CD4-positive, alpha-beta T cell treated with Interferon gamma for 1 hour (primary cell): ENCODE measurements at places on chromosomes 6 and 20.

DNA sequence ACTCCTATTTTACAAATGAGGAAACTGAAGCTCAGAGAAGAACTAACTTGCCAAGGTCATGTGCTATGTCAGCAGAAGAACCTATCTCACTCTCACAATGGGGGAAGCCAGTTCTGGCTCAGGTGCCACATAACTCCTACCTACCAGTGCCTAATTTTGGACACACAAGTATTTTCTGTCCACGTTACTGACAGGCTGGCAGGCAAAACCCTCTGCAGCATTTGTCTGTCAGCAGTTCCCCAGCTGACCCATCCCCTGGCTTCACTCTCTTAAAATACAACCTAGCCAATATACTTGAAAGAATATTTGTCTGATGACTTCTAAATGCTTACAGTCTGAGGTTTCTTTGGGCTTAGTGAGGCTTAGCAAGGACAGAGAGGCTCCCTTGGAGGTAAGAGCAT is 15.5 kb downstream of the GSS start:
- no peak for DNase-seq

GRCh38 chr6:74100719-74101287 is 404.8 kb downstream of the CD109 start:
- DNase-seq = no peak

DNA sequence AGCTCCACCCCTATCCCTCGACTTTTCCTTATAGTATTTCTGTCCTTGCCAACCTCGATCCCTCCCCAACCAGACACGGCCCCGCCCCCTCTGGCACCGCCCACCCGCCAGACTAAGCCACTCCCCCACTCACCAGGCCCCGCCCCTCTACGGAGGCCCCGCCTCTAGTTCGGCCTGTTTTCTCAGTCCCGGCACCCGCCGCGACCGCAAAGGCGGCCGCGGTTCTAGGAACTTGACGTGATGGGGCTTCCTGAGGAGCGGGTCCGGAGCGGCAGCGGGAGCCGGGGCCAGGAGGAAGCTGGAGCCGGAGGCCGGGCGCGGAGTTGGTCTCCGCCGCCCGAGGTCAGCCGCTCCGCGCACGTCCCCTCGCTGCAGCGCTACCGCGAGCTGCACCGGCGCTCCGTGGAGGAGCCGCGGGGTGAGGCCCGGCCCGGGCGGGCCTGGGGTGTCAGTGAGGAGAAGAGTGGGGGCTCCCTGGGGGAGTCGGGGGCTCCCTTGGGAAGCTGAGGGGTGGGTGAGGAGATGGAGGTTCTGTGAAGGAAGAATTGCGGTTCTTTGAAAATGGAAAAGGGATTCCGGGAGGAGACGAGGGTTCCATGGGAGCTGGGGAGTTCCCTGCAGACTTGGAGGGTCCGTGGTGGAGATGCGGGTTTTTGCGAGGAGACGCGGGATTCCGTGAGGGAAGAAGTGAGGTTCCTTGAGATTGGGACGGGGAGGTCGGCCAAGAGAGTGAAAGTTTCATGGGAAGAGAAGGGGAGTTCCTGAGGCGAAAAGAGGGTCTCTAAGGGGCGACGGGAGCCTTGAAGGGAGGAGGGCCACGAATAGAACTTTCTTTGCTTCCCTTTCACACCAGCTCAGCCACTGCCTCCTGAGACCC is at the start of gene ACSS2:
ACSS2 (plus strand) TSS at position 207 of the 877 bp plus-strand sequence; CDS start at position 241, 34 bp downstream.
- DNase-seq = no peak

DNA sequence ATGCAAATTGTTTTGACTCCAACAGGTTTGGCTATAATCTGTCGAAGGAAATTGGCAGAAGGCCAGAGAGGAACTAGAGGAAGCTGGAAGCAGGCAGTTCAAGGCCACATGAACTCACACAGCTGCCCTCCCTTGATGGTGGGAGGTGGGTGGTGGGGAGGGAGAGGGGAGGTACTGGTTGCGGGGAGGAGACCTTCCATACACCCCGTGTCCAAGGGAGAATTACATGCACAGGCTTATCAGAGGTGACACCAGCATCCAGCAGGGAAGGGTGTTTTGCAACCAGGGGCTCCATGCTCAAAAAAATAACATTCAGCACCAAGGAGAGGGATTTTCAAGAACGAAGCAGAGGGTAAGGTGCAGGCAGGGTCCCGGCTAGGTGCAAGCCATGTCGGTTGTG is 9.1 kb downstream of the PRND start:
- DNase-seq = no peak

DNA sequence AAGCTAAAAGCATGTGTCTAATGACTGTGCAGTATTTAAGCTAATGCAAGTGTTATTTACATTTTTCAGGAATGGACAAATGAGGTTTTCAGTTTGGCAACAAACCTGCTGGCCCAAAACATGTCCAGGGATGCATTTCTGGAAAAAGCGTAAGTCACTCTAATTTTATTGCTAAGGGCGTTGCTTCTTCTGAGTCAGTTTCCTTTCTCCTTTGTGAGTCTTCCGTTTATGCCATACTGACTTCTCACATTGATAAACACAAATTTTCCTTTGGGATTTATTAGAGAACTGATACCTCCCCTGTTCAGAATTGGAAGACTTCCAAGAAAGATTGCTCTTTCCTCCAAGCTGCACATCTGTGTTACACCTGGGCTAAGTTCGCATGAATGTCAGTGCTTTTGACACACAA is 422.9 kb upstream of the PLCB4 start:
- DNase-seq = no peak

GRCh38 chr6:14110001-14110818 is 7.4 kb upstream of the CD83 start:
- DNase-seq = no peak

GRCh38 chr20:6629564-6629963 is 137.9 kb upstream of the BMP2 start:
- DNase-seq = no peak

GRCh38 chr6:11008821-11009220 is 35.3 kb downstream of the ELOVL2 start:
- no peak for DNase-seq

DNA sequence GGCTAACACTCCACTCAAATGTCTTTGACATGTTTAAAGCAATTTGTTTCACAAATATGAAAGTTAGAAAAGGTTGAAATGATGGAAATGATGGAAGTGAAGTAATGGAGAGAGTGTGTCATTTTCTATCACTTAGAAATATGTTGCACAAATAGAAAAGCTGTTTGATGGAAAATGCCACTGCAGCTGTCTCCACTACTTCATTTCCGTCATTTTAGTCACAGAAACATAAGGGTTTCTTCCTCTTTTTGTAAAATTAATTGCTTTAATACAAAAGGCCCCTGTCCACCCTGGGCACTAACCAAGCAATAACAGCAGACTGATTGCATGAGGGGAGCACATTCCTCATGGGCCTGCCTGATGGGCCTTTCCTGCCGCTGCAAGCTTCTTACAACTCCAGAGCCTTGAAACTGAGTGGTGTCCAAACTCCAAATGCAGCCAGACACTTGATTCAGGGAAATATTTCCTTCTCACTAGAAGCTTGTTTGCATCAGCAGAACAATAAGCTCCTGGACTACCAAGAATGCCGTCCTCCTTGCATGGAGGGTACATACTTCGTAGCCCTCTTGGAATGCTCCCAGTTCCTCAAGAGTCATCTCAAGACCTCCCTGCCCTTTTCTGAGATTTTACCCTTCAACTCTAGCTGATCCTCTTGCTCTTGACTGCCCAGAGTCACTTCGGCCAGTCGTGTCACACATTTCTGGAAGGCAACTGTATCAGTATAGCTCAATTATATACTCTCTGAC is 36.1 kb downstream of the F13A1 start:
- DNase-seq = no peak

DNA sequence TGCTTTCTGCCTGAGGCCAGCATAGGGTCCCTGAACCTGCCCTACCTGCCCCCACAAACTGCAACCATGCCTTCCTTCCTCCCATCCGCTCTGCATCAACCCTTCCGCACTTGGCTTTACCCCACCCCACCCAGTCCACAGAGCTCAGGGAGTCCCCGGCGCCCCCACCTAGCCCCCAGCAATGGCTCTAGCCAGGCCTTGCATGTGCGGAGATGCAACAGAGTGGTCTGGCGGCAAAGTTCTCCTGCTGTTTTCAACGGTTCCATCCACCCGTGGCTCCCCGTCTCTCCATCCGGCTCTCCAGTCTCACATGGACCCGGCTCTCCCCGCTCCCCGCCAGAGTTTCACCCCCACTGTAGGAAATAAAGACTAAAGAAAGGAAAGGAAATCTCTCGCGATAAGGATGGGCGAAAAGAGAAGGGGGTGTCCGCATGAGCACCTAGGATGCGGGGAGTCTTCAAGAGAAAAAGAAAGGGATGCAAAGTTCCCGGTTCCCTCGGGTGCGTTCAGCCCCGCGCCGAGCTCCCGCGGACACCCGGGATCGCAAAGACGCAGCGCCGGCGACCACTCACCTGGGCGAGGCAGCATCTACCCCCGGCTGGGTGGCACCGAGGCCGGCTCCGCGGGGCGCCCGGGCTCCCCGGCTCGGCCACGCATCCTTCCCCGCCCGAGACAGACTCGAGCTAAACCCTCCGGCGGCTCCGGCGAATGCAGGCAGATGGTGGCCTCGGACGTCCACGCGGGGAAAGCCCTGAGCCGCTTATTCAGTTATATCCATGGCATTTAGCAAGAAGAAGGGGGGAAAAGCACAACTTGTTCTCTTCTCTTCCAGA is 579 bp downstream of the LRFN2 start:
- no peak for DNase-seq

GRCh38 chr20:5164645-5165625 is 38.1 kb downstream of the CDS2 start:
- DNase-seq = no peak

GRCh38 chr6:136073216-136073615 is 176.9 kb downstream of the MTFR2 start:
- no peak for DNase-seq

DNA sequence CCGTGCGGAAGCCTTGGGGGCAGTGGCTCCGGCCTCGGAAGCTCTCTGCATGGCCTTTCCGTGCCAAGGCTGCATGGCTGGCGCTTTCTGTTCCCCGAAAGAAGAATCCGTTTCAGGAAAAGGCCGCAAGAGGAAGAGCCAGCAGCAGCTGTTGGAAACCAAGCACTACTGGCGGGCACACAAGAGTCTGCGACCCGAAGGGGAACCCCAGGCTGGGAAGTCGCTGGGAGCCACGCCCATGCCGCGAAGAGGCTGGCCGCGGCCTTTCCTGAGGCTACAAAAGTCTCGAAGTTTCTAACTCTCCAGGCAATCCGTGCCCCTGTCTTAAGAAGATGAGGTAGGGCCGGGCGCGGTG is at the start of gene CGAS:
CGAS (minus strand) TSS at position 191 of the 355 bp plus-strand sequence; CDS start at position 75, 116 bp downstream.
- peak; percentile 86 for DNase-seq

- DNase-seq = no peak
These were observed 161.7 kb downstream of the UNC5CL start for GRCh38 chr6:40877362-40877761.

DNA sequence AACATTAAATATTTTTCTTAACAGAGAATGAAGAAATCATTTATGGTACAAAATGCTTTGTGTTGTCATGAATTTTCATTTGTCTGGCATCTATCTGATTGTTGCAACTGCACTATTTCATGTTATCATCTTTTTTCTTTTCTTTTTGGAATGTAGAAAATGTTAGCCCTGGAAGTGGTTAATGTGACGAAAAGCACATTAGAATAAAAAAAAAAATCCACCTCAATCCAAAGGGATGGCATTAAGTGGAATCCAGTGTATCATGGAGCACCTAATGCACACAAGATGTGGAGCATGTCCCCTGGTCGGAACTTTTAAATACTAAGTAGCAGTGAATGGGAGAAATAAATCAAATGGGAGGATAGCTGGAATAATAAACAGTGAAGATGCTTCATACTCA is 172.9 kb upstream of the MCHR2 start:
- DNase-seq = no peak

- DNase-seq = no peak
These were observed 13.5 kb downstream of the KCNK17 start for GRCh38 chr6:39300739-39301138.

GRCh38 chr20:62305149-62305764 is 2.5 kb downstream of the ADRM1 start:
- no peak for DNase-seq

GRCh38 chr6:106187424-106187982 is 101.4 kb downstream of the PRDM1 start:
- DNase-seq = no peak

GRCh38 chr20:32808438-32808837 is 11.3 kb upstream of the MAPRE1 start:
- DNase-seq = no peak

DNA sequence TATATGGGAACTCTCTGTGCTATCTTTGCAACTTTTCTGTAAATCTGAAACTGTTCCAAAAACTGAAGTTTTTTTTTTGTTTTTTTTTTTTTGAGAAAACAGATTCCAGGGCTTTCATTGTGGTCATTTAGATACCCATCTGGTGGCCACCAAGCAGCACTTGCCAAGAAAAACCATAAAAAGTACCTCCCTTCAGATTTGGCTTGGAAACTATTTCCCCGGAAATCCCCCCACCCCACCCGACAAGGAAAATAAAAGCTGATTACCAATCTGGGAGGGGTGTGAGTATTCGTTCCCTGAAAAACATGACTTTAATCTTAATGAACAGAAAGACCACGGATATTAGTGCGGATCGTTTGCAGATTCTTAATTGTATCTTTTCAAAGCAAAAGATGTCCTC is 1.9 kb downstream of the NFATC2 start:
- no peak for DNase-seq

DNA sequence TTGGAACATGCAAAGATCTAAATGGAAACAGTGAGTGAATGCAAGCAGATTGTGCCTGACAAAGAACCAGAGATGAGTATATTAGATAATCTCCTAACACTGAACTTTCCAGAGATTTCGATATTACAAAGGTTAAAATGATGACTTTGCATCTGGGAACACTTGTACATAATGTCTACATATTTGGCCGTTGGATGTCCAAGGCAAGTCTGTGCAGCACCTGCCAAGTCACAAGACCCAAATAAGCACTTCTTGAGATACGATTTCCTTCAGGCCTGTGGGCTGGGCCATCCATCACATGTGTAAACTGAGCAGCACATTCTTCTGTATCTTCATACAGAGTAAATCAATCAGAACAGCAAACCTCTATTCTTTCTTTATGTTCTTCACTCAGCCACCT is 32.5 kb upstream of the SMLR1 start:
- DNase-seq = no peak

- no peak for DNase-seq
These were observed 2.3 kb downstream of the SLC2A4RG start for GRCh38 chr20:63741676-63742380.

GRCh38 chr6:52534966-52535390 is 41.9 kb downstream of the TRAM2 start:
- no peak for DNase-seq

GRCh38 chr20:45545754-45546453 is 1.3 kb downstream of the EPPIN start:
- DNase-seq = no peak

- no peak for DNase-seq
These were observed 5.4 kb downstream of the NKX2-2 start for GRCh38 chr20:21508230-21509078.

- no peak for DNase-seq
These were observed 18.9 kb upstream of the CCM2L start for GRCh38 chr20:31991339-31991705.
